ENCODE measurements at places on chromosomes 12 and 14.

GRCh38 chr14:104550340-104550860 lies 29.2 kb upstream of the C14orf180 start:
- peak; percentile 28 for DNase-seq

- DNase-seq, result no peak
Observed at GRCh38 chr12:72546106-72546505, 273.9 kb downstream of the TRHDE start.

GRCh38 chr14:91098591-91098990 lies 15.3 kb upstream of the DGLUCY start:
- no peak for DNase-seq

DNA sequence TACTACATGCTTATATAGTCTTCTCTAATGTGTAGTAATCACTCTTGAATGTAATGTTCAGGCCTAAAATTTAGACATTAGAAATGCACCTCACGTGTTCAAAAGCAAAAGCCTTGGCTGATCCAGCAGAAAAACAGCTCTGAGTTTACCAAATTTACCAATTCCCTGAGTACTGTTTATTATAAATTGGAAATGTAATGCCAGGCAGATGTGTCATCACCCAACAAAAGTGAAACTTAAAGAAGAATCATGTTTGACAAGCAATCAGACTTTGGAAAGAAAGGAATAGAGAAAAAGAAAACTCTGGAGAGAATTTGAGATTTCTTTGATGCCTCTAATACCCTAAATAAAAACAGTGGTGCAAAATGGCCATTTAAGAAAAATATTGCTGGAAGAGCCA lies 26.5 kb upstream of the STRAP start:
- DNase-seq, result no peak

GRCh38 chr12:9707864-9708808 lies 24.8 kb downstream of the CLECL1 start:
- no peak for DNase-seq

- DNase-seq, result no peak
Observed at GRCh38 chr12:109621211-109621694, 47.7 kb downstream of the MVK start.

DNA sequence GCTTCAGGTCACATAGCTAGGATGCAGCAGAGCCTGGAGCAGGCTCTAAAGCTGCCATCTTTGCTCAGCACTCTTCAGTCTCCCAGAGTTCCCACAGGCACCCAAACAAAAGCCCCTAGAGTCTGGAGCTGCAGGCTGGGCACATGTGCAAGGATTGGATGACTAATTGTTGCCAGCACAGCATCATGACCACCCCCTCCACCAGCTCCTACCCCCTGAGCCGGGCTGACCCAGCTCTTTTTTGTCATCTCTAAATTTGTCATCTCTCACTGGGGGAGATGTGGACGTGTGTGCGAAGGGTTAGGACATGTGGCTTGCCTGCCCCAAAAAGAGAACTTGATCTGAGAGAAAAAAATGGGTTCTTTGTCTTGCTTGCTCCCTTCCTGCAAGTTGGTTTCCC lies 4.3 kb upstream of the MMP19 start:
- DNase-seq, result no peak

DNA sequence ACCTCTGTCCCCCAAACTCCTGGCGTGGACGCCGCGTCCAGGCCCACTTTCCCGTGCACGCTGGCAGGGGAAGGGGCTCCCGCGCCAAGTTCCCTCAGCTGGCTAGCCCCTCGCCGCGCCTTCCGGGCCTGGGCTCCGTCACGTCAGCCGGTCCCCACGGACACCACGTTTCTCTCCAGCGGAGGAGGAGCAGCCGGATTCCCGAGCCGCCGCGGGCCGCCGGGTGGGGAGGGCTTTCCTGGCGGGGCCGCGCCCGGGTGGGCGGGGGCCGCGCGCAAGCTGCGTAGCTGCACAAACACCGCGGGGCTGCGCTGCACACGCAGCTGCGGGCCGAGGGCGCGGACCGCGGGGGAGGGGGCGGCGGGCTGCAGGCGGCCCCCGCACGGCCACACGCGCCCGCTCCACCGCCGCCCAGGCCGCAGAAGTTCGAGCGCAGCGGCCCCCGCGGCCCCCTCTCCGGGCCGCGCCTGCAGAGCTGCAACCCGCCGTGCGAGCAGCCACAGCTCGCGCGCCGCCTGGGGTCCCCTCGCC lies 45.1 kb upstream of the PNMA1 start:
- DNase-seq, result no peak

- DNase-seq, result no peak
Observed at GRCh38 chr12:20097626-20098025, 270.7 kb upstream of the PDE3A start.

- no peak for DNase-seq
Observed at GRCh38 chr12:28180786-28181185, 9.5 kb upstream of the CCDC91 start.

- DNase-seq, result no peak
Observed at GRCh38 chr12:82411546-82412230, 53.4 kb downstream of the METTL25 start.

DNA sequence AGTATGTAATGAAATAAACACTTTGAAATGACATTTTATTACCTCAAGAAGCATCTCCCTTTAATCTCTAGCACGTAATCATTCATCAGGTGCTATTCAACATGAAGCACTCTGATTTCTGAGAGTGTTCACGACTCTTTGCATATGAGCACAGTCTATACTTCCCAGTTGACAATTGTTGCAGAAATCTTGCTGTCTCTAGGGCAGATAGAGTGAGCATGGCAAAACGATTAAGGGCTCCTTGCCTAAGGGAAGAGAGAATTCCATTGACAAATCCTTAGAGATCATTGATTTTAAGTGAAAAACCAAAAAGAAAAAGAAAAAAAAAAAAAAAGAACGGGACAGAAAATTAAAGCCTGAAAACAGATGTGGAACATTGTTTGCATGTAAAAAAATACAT lies 107.6 kb downstream of the C12orf50 start:
- DNase-seq, result no peak

- peak; percentile 15 for DNase-seq
Observed at GRCh38 chr12:97167598-97167997, 260.5 kb downstream of the NEDD1 start.

GRCh38 chr14:75987201-75987970 lies 1.8 kb downstream of the IFT43 start:
- no peak for DNase-seq

GRCh38 chr12:120007272-120007671 lies 18.2 kb downstream of the BICDL1 start:
- DNase-seq, result no peak

- DNase-seq, result no peak
Observed at GRCh38 chr12:130485291-130486145, 147.8 kb downstream of the PIWIL1 start.

DNA sequence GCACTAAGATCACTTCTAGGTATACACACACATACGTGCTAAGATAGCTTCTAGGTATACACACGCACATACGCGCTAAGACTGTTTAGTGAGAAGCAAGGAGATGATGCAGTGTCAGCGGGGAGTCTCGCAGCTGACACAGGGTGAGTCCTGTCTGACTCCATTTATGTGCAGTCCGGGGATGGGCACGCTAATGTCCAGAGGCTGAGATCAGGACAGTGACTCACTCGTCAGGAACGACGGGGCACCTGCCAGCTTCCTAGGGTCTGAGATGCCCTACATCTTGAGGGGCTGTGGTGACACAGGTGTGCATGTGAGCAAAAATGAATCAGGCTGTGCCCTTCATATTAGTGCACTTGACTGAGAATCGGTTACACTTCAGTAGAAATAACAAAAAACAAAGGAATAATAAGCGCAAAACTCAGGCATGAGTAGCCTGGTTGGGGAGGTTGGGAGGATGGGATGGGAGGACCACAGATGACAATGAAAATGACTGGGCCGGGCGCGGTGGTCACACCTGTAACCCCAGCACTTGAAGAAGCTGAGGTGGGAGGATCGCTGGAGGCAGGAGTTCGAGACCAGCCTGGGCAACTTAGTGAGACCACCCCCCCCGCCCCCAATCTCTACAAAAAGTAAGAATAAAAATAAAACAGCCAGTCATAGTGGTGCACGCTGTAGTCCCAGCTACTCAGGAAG lies 29.1 kb upstream of the ULK1 start:
- no peak for DNase-seq

GRCh38 chr14:67875175-67876006 lies 55.8 kb downstream of the RAD51B start:
- no peak for DNase-seq

DNA sequence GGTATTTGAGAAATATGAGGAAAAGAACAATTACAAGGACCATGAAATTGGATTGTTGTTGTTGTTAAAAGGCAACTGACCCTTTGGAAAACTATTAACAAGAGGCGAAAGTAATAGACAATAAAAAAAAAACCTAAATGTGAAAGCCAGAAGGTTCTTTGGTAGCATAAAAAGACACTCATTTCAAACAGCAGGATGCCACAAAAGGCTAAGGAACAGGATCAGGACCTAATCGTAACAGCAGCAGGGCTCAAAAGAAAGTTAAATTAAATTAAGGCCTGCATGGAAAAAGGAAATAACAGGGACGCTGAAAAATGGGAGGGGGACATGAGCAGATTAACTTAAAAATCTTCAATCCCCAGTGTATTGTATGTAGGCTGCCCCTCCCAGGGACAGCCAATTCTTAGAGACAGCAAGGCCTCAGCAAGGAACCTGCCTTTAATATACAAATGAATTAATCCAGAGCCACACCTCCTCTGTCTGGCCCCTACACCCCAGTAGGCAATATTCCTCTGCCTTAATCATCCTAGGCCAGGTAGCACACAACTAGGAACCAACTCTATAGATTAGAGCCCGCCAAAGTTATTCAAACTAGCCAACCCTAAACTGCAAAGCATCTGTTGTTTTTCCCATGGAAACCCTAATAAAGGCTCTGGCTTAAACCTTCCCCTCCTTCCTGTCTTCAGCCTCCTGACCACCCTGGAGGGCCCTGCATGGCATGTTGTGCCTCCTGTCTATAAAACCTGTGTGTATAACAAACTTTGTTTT lies 28.4 kb upstream of the AP4S1 start:
- no peak for DNase-seq

GRCh38 chr14:68396461-68396860 lies 396.4 kb downstream of the ZFP36L1 start:
- no peak for DNase-seq

DNA sequence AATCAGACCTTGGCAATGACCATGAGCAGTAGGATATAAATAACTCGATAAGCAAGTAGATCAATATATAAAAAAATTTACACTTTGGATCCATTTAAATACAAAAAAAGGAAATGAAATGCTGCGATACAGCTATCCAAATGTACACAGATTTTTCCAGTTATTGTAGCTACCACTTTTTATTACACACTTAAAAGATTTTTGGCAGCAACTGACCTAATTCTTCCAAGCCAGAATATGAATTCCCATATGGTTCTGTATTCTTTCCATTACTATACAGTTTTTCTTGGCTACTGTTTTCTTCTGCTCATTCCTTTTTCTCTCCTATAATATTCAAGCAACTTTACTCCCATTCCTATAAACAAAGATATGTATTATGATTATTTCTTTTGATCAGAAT lies 52.2 kb downstream of the TMTC1 start:
- DNase-seq, result no peak

DNA sequence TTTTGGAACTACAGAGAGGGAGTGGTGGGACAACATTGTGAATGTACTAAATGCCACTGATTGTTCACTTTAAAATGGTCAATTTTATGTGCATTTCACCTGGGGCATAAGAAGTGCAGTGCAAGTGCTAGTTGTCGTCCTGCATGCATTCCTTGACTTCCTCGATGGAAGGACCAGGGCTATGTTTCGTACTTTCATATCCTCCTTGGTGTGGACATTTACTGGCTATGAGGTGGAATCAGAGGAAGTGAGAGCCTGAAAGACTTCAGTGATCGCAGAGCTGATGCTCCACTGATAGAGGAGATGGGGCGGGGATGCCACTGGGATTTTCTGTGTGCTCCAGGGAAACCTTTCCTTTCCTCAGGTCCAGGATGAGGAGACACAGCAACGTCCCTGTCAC lies 54.1 kb upstream of the DDX11 start:
- DNase-seq, result no peak

DNA sequence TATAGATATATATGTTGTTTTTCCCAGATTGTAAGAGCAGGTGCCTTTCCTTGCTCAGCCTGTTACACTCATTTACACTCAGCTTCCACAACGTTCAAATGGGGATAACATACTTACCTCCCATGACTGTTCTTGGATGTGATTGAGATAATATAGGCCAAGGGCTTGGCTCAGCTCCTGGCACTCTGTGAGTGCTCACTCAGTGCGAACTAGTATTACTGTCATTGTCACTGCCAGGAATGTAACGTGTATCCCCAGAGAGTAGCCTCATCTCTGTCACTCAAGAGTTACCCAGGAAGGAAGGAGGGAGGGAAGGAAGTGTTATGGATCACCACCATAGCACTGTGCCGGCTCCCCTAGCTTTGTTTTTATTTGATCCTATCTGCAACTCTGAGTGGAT lies 307.9 kb downstream of the PDZRN4 start:
- no peak for DNase-seq

GRCh38 chr12:38392554-38393144 lies 76.1 kb downstream of the ALG10B start:
- DNase-seq, result no peak

DNA sequence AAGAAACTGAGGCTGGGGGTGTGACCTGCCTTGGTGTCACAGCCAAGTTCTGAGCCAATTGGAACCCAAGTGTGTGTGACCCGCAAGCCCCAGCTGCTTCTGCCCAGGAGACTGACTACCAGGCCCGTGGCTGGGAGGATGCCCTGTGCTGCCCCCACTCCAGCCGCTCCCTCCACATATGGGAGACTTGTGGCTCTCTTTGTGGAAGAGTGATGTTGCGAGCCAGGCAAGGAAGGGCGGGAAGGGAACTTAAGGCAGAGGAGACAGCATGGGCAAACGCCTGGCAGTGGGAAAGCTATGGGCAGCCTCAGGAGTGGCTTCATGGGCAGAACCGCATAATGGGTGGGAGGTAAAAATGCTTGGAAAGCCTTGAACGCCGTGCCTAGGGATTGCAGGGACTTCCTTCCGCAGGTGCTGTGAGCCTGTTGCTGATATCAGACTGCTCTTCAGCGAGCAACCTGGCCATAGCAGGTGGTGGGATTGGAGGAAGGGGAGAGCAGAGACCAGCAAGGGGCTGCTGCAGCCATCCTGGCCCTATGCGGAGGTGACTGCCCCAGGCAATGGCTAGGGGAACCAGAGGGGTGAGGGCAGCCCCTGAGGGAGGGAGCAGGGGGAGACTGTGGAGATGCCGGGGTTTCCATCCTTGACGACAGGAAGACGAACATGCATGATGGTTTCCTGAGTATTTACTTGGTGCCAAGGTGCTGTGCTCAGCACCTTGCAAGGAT lies 115.7 kb downstream of the LGMN start:
- peak; percentile 10 for DNase-seq

All from dorsolateral prefrontal cortex (tissue), 122 donors.